ENCODE measurements at places on chromosomes 3 and 15.
A peak's percentile ranks its signal among the peaks of the same experiment; 100 is the strongest.

- DNase-seq: no peak
These were observed 11.3 kb downstream of the PDIA5 start for GRCh38 chr3:123078101-123078500.

DNA sequence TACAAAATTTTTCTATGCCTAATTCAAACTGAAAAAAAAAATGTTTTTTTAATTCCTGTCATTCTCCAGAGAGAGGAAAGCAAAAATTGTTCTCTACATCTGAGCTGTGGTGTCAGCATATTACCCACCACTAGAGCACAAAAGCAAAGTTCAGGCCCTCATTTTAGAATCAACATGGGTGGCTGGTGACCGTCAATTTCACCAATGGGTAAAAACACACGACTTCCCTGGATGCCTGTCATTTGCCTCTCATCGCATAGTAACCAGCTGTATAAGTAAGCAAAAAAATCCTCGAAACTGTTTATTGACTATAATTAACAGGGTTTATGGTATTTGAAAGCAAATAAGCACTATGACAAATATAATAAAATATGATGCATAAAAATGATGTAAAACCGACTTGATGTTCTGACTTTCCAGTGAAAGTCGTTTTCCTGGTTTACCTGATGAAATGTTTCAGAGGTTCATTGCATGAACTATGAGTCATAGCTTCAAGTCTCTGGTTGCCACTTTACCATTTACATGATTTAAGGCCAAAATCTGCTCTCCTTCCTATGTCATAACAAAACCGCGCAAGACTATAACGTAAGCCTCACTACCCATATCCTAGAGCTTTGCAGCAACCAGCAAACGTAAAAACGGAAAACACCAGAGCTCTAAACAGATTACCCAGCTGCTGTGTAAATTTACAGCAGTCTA, 60.5 kb downstream of the THBS1 start:
- DNase-seq: no peak

- no peak for DNase-seq
These were observed 36.6 kb downstream of the MKRN2 start for GRCh38 chr3:12593473-12593872.

DNA sequence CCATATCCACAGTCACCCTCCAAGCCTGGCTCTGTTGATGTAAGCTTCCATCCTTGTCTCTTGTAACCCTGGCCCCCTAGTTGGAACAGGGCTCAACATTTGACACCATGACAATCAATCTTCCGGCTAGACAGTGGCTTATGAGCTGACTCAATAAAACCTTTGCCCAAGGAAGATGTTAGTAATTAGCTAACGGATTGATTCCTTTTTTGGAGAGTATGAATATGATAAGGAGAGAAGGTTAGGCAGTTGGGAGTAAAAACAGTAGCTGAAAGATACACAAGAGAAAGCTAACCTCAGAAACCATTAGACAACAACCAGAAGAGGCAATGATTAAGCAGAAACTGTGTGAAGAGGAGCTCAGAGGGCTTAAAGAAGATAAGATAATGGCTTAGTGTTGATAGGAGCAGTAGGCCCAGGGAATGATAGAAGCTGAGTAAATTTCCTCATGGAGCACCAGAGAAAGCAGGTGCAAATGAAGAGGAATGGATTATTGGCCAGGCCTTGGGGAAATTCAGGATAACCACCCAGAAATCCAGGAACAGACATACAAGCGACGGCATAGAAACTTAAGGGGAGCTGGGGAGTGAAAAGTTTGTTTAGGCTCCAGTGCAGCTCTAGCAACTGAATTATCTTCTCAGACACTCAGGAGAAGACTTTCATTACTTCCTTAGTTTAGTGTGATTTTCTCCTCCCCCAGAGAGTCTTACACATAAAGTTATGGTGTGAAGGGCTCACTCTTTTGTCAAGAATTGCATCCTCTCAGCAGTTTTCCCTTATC, 7.8 kb upstream of the RFX7 start:
- no peak for DNase-seq

- DNase-seq: no peak
These were observed 43.0 kb downstream of the ZBTB38 start for GRCh38 chr3:141411251-141411771.

DNA sequence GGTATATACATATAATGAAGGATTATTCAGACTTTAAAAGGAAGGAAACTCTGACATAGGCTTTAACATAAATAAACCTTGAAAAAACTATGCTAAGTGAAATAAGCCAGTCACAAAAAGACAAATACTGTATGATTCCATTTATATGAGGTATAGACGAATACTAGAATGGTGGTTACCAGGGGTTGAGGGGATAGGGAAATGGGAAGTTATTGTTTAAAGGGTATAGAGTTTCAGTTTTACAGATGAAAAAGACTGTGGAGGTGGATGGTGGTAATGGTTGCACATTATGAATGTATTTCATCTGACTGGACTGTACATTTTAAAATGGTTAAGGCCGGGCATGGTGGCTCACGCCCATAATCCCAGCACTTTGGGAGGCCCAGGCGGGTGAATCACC, 41.7 kb downstream of the FRMD5 start:
- DNase-seq: no peak

DNA sequence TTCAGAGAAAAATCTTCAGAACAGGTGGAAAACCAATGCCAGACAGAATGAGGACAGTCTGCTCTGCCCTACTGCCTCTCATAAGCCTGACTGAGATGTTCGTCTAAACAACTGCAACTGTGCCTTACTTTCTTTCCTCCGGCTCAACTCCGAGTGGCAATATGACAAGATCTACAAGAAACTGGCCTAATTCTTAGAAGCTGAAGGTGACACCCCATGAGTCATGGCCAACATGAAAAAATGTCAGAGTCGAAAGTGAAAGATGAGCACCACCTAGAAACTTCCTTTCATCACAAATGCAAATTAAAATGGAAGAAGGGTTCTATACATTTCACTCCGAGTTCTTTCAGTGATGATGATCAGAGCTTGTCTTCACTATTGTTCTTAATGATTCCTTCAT, 12.9 kb downstream of the PCYT1A start:
- DNase-seq: no peak

- no peak for DNase-seq
These were observed 5.7 kb downstream of the SMAD3 start for GRCh38 chr15:67070892-67071664.

GRCh38 chr3:44001072-44001471, 240.6 kb upstream of the TOPAZ1 start:
- no peak for DNase-seq

DNA sequence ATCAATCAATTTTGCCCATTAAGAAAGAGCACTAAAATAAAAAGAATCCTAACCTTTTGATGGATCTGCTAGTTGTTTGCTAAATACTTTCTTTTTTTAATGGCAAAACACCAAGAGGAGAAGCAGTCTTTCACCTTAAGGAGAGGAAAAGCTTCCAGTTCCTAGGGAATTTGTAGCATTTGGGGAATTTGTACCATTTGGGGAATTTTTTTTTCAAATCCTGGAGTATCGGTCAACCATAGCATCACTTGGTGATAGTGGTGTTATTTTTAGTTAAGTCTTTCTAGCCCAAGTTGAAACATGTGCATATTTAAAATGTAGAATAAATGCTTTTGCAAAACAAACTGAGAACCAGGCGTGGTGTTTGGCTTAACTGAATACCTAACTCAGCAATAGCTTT, 117.5 kb upstream of the SEMA6D start:
- DNase-seq: no peak

- peak; percentile 72 for DNase-seq
These were observed 477.4 kb downstream of the NAALADL2 start for GRCh38 chr3:175336406-175337133.

DNA sequence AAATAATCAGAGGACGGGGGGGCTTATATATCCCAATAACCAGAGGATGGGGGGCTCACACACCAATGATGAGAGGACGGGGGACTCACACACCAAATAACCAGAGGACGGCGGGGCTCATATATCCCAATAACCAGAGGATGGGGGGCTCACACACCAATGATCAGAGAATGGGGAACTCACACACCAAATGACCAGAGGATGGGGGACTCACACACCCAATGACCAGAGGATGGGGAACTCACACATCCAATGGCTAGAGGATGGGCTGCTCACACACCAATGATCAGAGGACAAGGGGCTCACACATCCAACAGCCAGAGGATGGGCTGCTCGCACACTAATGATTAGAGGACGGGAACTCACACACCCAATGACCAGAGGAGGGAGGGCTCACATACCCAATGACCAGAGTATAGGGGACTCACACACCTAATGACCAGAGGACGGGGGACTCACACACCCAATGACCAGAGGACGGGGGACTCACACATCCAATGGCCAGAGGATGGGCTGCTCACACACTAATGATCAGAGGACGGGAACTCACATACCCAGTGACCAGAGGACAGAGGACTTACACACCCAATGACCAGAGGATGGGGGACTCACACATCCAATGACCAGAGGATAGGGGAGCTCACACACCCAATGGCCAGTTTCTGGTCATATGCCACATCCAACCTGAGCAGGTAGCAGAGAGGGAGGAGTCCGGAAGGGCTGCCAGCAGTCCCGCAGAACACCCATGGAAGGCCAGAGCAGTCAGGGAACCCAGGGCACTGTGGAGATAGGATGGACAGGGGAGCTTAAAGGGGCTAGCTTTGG, 10.6 kb downstream of the RAB6B start:
- no peak for DNase-seq

- DNase-seq: no peak
These were observed 178.2 kb upstream of the LPP start for GRCh38 chr3:187975561-187976364.

- no peak for DNase-seq
These were observed 76.8 kb upstream of the ARL6 start for GRCh38 chr3:97687734-97688133.

GRCh38 chr3:41247055-41248004, 48.0 kb downstream of the CTNNB1 start:
- DNase-seq: no peak

DNA sequence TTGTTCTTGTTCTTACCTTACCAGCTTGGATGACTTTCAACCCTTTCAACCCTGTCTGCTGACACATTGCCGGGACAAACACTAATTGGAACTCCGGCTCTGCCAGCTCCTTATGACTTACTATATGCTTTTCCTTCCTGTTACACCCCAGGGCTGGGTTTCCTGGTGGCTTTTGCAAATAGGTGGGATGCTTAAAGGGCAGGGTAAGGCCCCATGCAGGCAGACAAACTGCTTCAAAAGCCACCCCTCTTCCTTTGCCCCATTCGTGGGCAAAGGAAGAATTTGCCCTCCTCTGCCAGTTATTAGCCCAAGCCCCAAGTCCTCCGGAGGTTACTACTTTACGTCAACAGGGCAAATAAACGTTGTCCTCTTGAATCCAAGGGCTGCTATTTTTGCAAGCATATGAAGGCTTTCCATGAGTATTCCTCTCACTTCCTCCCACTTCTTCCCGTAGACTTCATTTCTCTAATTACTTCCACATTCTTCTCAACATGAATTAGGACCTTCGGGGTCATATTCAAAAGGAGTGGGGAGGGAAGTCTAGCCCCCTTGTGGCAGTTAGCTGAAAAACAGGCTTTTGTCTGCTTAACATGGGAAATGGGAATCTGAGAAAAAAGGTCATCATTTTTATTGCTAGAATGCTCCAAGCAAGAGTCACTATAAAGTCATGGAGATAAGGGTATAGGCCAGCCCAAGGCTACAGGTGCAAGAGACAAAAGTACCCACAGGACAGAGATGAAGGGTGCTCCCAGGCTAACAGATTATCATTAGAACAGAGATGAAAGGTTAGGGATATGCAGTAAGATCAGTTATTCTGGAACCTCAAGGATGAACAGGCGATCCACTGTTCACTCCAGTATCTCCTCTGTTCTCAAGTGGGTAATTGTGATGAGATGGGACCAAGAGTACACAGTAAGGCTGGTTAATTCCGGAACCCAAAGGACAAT, 56.3 kb upstream of the FSTL1 start:
- DNase-seq: no peak

- DNase-seq: no peak
These were observed 518 bp downstream of the OXSR1 start for GRCh38 chr3:38165722-38166387.

- no peak for DNase-seq
These were observed 46.9 kb upstream of the COL6A6 start for GRCh38 chr3:130470126-130470525.

DNA sequence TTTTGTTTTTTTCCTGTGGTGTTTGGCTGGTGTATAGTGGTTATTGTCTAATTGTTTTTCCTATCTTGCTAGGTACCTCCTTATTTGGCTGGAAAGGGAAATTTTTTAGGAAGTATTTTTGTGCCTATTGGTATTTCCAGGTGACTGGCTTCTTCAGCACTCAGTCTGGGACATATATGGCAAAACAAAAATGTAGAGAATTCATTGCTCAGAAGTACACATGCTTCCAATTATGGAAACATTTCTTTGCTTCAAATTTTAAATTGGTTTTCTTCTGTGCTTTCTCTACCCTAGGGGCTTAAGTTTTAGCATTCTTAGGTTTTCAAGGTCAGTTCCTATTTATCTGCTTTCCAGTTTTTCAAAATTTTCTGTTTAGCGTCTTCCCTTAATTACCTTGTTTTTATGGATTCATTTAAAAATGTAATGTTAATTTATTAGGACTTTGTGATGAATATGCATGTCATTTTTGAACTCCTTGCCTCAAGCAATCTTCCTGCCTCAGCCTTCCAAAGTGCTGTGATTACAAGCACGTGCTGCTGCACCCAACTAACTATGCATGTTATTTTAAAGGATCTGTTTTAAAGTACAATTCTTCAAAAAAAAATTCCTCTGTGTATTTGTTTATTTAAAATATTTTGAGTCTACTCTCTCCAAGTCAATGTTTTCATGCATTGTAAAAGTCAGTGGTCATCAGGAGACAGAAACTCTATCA, 231.9 kb upstream of the DPPA4 start:
- no peak for DNase-seq

DNA sequence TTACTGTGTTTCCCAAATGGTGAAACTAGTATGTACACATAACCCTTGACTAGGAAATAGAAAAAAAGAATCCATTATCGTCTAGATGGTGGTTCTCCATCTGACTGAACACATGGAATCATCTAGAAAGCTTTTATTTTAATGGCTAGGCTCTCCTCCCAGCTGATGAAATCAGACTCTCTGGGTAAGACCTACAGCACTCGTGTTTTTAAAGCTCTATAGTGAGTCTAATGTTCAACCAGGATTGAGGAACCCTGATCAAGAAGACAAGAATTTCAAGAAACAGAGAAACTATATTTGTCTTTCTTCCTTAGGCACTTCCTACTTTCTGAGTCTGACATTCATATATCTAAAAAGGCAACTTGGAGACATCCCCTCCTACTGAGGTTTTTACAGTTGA, 118.8 kb downstream of the TMCO5A start:
- DNase-seq: no peak

DNA sequence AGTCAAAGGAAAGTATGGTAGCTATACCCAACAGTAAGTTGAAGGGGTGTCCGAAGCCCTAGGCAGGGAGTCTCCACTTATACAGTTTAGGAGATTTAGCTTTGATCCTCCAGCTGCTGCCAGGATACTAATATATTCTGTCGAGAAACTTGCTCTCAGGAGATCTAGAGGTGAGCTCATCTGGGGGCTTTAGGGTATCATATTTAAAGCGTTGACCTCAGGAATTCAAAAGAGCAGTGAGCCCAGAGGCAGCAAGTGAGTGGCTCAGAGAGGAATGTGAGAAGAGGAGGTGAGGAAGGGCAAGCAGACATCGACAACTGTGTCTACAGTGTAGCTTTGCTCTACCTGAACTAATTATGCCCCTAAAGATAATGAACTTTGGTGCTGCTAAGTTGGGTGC, 245.1 kb upstream of the LRTM1 start:
- DNase-seq: no peak

Data from NCI-H1436 treated with DMSO at 0.1 percent for 48 hours (cell line).